Caki2 (cell line): ENCODE measurements at places on chromosomes 7 and 10.

- DNase-seq, result no peak
Measured at GRCh38 chr10:71454347-71454746, 57.6 kb downstream of the CDH23 start.

- no peak for DNase-seq
Measured at GRCh38 chr10:905503-905902, 26.0 kb downstream of the LARP4B start.

DNA sequence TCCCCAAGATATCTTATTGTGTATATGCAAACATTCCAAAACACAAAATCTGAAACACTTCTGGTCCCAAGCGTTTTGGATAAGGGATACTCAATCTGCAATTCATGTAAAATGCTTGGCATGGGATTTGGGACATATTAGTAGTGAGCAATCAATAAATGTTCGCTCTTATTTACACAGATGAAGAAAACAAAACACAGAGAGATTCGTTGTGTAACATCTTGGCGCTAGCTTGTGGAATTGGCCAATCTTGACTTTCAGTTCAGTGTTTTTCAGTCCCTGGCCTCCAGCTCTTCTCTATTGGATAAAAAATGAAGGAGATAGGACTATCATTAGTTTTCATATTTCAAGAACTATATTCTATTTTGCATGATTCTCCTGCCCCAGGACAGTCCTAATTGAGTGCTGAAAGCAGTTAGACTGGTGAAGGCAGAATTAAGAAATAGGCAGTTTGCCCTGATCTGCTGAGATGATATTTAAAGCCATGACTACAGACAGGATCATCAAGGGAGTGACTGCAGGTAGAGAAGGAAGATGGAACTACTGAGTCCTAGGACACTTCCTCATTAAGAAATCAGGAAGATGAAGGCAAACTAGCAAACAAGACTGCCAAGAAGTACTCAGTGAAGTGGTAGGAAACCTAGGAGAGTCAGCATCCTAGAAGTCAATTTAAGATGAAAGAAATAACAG, 1.8 kb downstream of the PNLIPRP3 start:
- DNase-seq, result no peak

DNA sequence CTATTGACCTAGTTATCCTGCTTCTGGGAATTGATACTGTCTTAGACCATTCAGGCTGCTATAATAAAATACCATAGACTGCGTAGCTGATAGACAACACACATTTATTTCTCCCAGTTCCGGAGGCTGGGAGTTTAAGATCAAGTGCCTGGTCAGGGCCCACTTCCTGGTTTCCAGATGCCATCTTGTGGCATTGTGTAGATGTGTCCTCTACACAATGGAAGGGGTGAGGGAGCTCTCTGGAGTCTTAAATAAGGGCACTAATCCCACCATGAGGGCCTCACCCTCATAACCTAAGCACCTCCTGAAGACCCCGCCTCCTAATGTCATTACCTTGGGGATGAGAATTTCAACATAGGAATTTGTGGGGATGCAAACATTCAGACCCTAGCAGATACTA, 62.4 kb downstream of the SLC35B4 start:
- DNase-seq, result no peak

DNA sequence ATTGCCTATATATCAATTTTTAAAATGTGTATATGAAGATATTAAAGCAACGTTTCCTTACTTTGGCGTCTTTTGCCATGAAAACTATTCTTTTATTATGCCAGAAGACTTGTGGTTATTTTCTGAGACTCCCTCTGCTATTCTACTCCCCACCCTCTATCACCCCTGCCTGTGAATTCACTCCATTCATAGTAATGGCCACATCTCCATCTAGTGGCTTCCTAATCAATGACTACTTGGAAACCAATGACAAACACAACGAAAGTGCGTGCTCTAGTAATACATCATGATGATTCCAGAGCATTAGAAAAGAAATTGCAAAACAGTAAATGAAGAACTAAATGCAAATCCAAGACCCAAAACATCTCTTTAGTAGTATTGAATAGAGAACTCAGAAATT, 186.7 kb upstream of the HGF start:
- no peak for DNase-seq
